ENCODE measurements at places on chromosomes 6 and 20.
A peak's percentile ranks its signal among the peaks of the same experiment; 100 is the strongest.

DNA sequence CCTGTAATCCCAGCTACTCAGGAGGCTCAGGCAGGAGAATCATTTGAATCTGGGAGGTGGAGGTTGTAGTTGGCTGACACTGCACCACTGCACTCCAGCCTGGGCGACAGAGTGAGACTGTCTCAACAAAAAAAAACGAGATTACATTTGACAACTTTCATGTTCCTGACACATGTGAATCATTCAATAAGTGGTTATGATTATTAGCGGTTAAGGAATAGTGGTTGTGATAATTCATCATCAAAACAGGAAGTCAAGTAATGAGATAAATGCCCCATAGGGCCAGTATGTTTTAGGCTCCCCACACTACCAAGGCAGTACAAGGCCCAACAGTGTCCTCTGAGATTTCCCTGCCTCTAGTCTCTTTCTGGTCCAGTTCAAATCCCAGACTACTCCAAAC lies 2.5 kb downstream of the HDDC2 start:
- DNase-seq: no peak

DNA sequence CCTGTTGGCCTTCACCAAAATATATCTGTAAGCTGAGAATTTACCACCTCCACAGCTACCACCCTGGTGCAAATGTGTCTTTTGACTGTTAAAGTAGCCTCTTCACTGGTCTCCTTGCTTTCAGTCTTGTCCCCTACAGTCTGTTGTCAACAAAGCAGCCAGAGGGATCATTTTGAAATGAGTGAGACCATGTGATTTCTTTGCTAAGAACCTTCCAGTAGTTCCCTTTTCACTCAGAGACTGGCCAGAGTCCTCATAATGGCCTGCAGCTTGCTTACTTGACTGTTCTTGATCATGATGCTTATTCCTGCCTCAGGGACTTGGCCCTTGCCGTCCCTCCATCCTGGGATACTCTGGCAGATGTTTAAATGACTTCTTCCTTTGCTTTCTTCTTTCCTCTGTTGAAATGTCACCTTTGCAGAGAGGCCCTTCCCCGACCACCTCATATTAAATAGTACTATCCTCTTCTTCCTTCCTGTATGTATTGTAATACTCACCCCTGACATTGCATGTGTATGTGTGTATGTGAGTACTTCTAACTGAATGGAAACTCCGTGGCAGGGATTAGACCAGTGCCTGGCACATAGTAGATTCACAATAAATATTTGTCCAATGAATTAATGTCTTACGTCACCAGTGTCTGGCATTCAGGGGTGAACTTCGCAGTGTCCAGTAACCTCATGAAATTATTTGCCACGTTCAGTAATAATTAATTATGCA lies 5.0 kb downstream of the MANBAL start:
- peak; percentile 45 for DNase-seq

DNA sequence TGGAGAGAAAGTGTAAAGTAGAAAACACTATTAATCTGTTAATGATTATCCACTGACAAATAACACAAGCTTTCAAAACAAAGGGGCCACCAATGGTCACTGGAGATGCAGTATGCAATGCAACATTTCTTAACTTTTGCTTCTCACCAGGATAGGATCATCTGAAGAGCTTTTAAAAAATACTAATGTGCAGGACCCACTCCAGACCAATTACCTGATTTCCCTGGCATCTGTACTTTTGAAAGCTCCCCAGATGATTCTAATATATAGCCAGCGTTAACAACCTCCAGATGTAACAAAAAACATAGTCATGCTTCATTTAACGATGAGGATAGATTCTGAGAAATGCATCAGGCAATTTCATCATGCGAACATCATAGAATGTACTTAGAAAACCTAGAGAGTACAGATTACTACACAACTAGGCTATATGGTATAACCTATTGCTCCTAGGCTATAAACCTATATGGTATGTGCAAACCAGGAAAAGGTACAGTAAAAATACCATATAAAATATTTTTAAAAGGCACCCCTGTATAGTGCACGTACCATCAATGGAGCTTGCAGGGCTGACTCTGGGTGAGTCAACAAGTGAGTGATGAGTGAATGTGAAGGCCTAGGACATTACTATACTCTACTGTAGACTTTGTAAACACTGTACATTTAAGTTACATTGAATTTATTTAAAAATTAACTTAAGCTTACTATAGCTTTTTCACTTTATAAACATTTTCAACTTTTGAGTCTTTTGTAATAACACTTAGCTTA lies 69.2 kb downstream of the ATG5 start:
- DNase-seq: peak; percentile 65

- DNase-seq: no peak
Measured at GRCh38 chr6:160792708-160793107, 90.7 kb downstream of the PLG start.

DNA sequence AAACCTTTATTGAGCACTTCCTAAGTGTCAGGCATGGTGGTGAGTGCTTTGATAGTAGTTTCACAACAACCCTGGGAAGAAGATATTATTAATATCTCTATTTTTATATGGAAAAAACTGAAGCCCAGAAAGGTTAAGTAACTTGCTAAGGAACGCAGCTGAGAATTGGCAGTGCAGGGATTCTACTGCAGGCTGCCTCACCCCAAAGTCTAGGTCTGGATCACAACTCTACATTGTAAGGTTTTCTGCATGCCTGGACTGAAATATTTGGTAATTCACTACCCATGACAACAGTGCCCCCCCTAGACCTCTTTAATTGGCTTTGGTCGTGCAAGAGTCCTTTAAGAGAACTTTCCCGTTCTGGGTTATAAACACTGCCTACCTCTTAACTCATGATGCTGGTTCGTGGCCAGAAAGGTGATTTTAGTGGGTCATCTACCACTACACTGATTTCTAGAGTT lies 67.1 kb upstream of the KCNQ5 start:
- DNase-seq: no peak

GRCh38 chr20:16917636-16918035 lies 169.5 kb downstream of the OTOR start:
- DNase-seq: peak; percentile 69

GRCh38 chr20:50332491-50332980 lies 141.9 kb downstream of the CEBPB start:
- no peak for DNase-seq

DNA sequence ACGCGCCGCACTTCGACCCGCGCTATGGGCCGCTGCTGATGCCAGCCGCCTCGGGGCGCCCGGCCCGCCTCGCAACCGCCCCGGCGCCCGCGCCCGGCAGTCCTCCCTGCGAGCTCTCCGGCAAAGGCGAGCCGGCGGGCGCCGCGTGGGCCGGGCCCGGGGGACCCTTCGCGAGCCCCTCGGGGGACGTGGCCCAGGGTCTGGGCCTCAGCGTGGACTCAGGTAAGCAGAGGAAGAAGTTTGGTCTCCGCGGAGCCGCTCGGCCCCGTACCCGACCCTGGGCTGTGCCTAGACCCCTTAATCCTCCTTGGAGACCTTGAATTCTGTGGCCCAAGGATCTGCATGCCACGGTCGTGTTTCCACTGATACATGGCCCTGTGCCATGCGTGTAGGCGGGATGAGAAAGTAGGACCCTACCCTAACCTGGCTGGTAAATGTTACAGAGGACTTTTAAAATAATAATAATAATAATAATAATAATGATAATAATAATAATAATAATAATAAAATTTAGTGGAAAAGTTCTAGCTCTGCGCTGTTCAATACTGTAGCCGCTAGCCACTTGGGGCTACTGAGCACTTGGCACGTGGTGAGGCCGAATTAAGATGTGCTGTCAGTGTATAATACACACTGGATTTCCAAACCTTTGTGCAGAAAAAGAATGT lies 5.6 kb downstream of the VGLL2 start:
- no peak for DNase-seq

- no peak for DNase-seq
Measured at GRCh38 chr6:148845464-148845863, 98.6 kb downstream of the UST start.

DNA sequence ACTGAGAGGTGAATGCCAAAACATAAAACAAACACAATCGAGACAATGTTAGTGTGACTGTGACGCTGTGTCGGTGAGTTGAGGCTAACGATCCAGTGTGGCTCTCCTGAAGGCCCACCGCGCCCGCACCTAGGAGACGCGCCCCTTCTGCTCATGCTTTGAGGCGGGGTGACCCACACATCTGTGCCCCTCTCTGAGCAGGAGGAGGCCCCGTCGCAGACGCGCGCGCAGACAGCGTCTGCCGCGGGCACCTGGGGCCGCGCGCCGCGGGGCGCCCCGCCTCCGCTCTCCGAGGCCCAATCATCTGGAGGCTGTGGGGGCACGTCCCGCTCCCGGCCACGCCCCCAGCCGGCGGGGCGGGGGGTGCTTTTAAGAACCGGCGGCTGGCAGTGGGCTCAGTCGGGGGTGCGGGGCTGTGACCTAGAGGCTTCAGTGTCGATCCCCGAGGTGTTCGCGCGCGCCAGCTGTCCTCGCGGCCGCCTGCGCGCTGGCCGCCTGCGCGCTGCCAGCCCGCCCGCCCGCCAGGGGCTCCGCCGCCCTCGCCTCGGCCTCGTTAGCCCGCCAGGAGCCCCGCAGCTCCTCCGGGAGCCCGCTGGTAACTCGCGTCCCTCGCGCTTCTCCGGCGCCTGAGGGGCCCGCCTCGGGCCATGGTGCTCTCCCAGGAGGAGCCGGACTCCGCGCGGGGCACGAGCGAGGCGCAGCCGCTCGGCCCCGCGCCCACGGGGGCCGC lies at the start of gene SLC16A10:
Gene SLC16A10, plus strand, starts transcription at position 398 of the 730 bp plus-strand sequence. Its CDS starts 250 bp downstream, at position 648.
- DNase-seq: peak; percentile 28

- DNase-seq: no peak
Measured at GRCh38 chr6:16700202-16700915, 60.9 kb downstream of the ATXN1 start.

- DNase-seq: no peak
Measured at GRCh38 chr20:17860301-17861197, 108.0 kb downstream of the SNX5 start.

DNA sequence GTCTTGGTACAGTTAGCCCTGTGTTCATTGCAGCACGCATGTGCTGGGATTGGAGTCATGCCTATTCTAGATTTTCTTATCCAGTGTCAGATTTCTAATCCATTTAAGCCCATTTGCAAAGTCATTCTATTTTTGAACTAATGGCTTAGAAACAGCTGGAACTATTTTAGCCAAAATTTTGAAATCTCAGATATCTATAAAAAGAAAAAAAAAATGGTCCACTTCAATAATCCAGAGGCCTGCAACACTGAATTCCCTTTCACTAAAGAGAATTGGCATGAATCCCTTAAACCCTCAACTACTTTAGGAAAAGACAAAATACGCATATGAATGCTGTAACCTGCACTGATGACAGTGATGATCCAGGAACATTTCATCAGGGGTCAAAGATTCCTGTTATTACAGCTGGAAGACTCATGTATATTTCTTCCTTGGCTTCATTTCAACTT lies 1.5 kb downstream of the COL21A1 start:
- DNase-seq: peak; percentile 55

GRCh38 chr6:7273709-7274108 lies 39.3 kb downstream of the SSR1 start:
- no peak for DNase-seq

DNA sequence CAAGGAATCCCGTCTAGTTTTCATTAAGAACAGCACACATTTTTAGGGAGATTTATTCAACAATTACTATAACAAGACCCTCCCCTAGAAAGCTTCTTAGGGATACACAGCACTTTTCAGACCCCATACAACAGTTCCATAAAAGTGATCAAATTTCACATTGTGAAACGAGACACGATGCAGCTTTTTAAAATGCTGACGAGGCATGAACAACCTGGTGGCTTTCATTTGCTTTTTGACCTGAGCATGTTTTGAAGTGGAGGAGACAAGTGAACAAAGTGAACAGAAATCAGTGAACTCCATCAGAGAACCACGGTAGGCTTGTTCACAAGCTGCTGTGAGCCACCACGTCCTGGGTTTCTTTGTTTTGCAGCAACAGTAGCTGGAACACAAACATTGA lies 112.2 kb downstream of the PCSK2 start:
- no peak for DNase-seq

- no peak for DNase-seq
Measured at GRCh38 chr6:4853349-4853748, 77.1 kb downstream of the CDYL start.

- no peak for DNase-seq
Measured at GRCh38 chr20:25061103-25061799, 3.3 kb upstream of the ACSS1 start.

GRCh38 chr6:36760685-36761435 lies 63.2 kb downstream of the RAB44 start:
- no peak for DNase-seq

- no peak for DNase-seq
Measured at GRCh38 chr20:48659858-48660257, 167.9 kb downstream of the PREX1 start.
